Naive B cell (primary cell): ENCODE measurements at places on chromosomes 1 and 21.

GRCh38 chr1:179951383-179952144 lies 3.0 kb upstream of the CEP350 start:
- peak; percentile 31 for DNase-seq

DNA sequence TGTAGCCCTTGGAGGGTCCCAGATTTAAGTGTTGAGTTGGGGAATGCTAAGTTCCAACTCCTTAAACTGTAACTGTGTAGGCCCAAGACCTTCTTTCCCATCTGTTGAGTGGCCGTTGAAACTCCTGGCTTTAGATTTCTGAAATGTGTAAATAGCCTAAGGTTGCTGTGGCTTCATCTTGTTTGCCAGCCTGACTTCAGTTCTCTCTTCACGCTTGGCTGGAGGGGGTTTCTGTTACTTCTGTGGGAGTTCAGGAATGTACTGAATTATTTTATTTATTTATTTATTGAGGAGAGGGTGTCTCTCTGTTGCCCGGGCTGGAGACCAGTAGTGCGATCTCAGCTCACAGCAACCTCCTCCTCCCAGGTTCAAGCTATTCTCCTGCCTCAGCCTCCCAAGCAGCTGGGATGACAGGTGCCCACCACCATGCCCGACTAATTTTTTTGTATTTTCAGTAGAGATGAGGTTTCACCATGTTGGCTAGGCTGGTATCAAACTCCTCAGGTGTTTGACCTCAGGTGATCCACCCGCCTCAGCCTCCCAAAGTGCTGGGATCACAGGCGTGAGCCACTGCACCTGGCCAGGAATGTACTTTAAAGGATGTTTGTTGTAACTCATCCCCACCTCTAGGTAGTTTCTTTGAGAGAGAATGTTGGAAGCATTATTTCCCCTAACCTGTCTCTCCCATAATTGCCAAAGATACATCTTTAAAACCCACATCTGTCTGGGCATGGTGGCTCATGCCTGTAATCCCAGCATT lies 5.9 kb downstream of the TTC39A start:
- no peak for DNase-seq

- DNase-seq, result no peak
Measured at GRCh38 chr1:210332719-210333398, 4.2 kb downstream of the HHAT start.

DNA sequence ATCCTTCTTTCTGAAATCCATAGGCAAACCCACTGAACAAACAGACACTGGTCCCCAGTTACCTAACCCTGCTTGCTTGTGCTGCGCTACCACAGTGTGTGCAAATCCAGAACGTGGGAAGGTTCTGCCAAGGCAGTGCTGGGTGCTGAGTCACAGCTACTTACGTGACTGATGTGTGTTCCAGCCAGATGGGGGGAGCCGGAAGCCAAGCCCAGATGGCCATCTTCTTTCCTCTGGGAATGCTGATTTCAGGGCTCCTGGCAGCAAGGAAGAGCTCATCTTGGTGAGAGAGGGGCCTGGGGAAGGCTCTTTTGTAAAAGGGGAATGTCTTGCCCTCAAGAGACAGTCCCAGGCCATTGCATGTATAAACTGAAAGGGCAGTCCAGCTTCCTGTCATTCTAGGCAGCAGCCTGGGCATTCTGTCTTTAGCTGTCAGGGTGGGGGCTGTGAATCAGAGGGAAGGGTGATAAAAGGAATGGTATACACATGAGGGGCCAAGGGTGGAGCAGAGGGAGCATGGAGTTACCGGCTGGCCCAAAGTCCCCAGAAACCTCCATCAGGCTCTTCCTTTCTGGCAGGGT lies 54.1 kb downstream of the CD46 start:
- DNase-seq, result no peak

DNA sequence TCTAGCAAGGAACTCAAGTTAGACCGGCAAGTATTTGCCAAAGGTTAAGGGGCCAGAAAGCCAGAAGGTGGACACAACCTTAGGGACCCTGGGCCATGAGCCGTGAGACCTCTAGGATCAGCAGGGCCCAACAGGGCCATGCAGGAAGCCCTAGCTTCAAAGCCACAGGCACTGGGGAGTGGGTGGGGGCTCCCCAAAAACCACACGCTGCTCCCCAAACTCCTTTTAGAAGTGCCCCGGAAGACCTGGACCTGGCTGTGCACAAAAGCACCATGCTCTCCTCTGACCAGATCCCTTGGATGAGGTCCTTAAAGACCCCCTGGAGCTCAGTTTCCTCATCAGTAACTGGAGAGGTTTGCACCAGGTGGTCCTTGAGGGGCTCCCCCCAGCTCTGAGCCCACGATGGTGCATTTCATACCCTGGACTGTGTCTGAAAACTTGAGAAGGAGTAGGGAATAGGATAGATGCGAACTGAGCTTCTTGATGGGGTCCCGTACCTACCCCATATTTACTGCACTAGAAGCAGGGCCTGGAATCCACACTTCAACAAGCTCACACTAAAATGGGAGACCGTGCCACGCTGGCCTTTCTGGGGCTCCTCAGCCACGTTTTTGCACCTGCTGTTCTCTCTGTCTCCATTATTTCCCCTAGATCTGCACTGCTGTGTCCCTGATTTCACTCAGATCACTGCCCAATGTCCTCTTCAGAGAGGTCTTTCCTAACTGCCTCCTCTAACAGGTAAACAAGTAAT lies 40.6 kb upstream of the LBR start:
- no peak for DNase-seq

- DNase-seq, result peak; percentile 36
Measured at GRCh38 chr1:219416598-219417238, 196.2 kb downstream of the ZC3H11B start.

DNA sequence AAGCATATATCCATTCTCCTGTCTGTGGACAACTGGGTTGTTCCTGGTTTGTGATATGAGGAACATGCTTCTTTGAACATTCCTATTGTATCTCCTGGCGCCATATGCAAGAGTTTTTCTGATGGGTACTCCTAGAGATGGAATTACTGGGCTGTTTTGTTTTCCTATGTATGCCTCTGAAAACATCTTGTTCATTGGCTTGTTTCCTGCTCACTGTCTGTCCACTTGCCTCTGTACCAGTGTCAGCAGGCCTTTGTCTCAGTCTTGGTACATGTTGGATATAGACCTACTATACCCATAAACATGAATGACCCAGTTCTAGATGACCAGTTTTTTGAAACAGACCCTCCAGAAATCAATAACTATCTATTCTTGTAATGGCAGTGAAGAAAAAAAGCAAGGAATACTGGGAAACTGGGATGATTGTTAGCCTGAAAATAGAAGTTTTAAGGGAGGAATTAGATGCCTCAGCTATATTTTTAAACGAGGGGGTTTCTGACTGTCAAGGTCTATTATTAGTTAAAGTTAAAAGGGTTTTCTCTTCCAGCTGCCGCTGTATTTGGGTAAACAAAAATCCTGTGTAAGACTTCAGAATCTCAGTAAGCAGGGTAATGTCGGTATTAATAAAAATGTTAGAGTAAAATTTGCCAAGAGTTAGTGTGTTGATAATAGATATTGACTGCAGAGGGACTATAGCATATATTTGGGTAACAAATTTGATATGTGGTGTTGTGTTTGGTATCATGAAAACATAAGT lies 103.6 kb downstream of the RYR2 start:
- DNase-seq, result no peak

GRCh38 chr1:21341517-21342078 lies 51.3 kb upstream of the ECE1 start:
- DNase-seq, result no peak

DNA sequence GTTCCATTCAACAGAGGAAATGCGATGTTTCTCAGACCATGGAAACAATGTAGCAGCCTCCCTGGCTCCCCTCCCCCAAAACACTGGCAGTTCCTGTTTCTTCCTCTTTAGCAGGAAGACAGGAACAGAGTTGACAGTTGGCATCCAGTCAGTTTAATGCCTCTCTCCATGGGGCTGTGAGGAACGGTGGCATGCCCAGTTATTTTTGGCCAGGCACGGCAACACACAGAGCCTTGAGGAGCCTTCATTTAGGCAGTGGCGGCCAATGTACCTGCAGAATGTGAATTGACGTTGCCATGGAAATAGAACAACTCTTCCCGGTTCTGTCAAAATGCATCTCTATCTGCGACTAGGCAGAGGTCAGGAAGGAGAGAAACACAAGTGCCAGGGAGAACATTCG lies 330.6 kb downstream of the DSCAM start:
- no peak for DNase-seq

DNA sequence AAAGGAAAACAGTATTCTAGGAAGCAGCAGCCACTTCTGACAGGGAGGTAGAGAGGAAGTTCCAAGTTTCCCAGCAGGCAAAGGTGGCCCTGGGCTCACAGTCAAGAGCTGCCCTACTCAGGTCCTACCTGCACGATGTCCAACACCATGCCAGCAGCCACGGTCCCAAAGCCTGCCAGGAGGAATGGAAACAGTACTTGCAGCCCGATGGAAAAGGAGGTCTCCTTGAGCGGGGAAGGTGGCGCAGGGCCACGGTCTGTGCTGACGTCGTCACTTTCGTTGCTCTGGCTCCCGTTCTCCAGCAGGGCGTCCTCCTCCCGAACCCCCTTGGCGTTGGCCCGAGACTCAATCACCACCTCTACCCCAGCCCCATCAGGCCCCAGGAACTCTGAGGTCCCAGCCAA lies 3.1 kb downstream of the SLC41A1 start:
- no peak for DNase-seq

- DNase-seq, result no peak
Measured at GRCh38 chr1:32972814-32973428, 8.3 kb upstream of the RNF19B start.

DNA sequence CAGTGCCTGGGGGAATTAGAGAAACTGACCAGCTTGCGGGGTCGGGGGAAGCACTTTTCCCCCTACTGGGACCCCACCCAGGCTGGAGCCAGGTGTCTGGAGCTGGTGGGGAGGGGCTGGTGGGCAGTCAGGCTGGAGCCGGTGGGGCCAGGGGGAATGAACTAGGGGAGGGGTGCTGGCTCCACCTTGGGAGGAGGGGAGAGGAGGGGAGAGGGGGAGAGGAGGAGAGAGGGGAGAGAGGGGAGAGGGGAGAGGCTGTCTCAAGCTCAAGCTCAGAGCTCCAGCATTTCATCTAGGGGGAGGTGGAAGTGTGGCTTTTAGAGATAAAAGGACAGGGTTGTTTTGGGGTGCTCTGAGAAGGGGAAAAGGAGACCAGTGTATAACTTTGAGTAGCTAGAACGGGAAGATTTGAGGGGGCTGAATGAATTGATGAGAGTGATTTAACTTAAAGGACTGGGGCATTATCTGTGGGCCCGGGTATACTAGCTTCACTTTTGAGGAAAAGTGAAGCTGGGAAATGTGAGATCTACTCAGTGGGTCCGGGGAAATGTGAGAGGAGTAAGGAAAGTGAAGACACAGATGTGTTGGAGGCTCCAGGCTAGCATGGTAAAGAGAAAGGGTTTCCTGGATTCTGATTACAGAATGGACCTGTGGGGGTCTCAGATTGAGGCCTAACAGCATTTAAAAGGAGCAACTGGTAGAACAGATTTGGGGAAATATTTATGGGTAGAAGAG lies 2.8 kb downstream of the EFNA1 start:
- no peak for DNase-seq

DNA sequence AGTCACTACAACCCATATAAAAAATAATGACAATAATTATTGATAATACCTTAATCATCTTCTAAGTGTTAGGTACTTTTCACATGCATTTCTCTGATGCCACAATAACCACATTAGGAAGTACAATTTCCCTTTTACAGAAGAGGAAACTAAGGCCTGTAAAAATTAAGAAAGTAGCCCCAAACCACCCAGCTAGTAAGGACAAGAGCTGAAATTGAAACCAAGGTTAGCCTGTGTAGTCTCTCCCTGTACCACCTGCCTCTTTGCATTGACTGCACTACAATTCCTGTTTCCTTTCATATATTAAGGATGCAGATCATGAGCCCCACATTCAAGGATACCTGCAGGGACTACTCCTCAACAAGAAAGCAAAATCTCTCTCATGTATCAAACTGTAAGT lies 288.8 kb downstream of the GPATCH2 start:
- DNase-seq, result no peak

DNA sequence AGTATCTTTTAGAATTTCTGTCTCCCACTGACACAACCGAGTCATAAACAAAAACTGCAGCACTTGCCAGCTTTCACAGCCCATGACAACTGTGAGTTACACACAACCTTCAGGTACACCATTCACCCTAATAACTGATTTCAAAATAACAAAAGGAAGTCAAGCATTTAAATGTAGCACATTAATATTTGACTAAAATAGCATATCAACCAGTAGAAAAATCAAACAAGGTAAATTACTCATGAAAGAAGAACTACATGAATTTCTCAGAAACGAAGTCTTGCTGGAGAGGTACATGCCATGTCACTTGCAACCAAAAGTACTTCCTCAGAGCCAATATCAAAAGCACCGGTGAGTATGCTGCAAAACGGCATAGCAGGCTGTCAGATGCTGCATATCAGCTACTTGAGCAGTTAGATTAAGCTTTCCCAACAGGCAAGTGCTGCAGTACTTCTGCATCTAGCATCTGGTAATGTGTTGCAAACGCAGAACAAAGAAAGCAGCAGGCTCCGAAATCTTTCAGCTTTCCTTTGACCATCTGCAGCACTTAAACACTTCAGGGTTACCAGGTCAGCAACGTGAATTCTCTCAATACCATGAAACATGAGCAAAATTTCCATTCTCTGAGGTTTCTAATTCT lies 223.2 kb downstream of the SMYD3 start:
- DNase-seq, result no peak

DNA sequence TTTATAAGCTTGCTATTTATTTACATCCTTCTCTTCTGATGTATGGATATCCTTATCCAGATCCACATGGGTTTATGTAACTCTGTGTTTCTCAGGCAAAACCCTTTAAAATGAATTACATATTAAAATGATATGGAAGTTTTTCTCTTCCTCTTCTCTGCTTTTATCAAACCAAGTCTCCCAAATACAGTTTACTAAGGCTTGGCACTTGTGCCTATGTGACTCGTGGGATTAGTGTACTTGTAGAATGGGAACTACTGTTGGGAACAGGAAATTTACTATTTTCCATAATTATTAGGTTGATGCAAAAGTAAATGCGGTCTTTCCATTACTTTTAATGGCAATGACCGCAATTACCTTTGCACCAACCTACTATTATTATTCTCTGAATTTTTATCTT lies 14.8 kb downstream of the SIM2 start:
- DNase-seq, result no peak

- DNase-seq, result no peak
Measured at GRCh38 chr1:63705078-63705477, 68.7 kb upstream of the ROR1 start.

DNA sequence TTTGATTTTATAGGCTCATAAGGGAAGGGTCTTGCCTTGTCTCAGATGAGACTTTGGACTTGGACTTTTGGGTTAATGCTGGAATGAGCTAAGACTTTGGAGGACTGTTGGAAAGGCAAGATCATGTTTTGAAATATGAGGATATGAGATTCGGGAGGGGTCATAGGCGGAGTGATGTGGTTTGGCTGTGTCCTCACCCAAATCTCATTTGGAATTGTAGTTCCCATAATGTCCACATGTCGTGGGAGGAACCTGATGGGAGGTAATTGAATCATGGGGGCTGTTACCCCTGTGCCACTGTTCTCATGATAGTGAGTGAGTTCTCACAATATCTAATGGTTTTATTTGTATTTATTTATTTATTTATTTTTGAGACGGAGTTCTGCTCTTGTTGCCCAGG lies 6.9 kb upstream of the CSDE1 start:
- DNase-seq, result no peak
